Muscle of back (tissue), 13 donors: ENCODE measurements at places on chromosomes 5 and 9. TPM values are rescaled to one million over a fixed set of nuclear protein-coding genes. Genes with fewer than 3 reads are reported as not detected.

The MLANA gene
- polyA plus RNA-seq, result 1.2 TPM

The GRM6 gene
- polyA plus RNA-seq, result 0.48 TPM

The CATSPER3 gene
- polyA plus RNA-seq, result 0.36 TPM

The LCN10 gene
- 8.4 TPM for polyA plus RNA-seq

The SPINK6 gene
- not detected for polyA plus RNA-seq

The TAF11L9 gene
- polyA plus RNA-seq, result not detected

DNA sequence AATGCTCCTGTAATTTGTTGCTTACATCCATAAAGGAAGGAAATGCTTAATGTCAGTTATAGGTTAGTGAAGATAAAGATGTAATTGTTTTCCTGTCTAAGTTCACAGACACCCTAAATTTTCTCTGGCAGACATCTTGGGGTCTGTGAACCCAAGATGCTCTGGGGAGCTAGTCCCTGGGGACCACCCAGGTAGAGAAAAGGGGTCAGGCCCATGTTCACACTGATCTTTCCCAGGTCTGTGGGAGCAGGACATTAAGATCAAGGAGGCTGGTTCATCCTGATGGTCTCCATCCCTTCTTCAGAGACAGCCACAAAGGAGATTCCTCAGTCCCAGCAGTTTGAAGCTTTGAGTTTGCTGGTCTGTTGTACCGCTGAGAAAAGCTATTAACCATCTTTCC, 267.5 kb downstream of the ARHGAP26 start:
- no peak for DNase-seq

- DNase-seq, result no peak
Measured at GRCh38 chr5:83469075-83469474, 2.5 kb upstream of the VCAN start.

DNA sequence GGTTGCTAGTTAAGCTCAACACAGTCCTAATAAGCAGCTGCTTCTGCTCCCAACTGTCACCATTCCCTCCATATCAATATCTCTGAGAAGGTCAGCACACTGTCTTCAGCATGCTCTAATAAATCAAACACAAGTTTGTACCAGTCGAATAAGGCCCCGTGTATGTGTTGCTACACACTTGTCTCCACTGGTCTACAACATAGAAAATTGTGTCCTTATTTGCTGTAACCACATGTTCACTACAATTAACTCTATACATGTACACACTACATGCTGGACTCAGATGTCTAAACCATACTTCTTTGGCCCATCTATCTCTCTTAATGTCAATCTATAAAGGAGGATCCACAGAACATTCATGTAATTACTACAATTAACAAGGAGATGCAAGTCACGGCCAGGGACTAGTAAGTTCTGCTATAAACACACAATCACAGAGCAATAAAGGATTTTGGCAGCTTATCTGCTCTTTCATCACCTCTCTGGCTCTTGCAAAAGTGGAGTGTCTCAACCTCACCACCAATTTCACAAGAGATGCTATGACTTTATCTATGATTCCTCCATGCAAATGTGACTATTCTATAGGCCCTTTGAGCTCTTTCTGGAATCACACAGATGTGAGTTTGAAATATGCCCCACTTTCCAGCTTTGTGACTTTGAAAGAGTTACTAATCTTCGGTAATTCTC, 143.9 kb downstream of the SEMA5A start:
- no peak for DNase-seq

- no peak for DNase-seq
Measured at GRCh38 chr5:143183989-143184388, 219.5 kb downstream of the NR3C1 start.

DNA sequence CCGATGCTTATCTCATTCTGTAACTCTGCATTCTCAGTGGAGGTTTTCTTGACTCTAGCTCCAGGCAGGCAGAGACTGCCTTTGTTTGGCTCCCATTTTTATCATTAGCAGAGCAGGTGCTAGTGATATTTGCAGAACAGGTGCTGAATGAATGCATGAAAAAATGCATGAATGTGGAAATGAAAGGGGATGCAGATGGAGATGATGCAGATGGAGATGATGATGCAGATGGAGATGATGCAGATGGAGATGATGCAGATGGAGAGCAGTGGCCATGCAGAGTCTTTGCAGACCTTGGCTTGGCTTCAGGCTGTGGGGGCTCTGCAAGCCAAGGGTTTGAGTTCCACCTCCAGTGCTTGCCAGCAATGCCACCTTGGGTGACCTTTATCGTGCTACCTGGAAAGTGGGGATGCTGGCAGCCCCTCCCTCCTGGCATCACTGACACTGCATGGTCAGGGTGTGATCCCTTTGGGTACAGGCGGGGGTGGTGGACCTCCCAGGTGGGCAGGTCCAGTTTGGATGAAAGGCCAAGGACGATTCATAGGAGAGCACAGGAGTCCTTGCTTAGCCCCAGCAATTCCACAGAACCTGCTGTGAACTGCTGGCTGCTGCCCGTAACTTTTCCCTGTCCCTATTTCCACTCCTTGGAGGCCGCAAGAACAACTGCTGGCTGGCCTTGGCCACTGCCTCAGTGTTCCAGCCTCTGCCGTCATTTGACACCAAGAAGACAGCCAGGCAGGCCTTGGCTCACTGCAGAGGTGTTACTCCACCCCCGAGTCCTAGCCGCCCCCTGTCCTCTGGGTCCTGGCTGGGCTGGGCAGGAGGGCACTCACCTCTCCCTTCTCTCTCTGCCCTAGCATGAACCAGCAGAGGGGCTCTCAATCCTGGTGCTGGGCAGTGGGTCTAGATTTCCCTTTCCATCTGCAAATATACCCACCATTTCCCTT, 33.0 kb downstream of the ERGIC1 start:
- no peak for DNase-seq

DNA sequence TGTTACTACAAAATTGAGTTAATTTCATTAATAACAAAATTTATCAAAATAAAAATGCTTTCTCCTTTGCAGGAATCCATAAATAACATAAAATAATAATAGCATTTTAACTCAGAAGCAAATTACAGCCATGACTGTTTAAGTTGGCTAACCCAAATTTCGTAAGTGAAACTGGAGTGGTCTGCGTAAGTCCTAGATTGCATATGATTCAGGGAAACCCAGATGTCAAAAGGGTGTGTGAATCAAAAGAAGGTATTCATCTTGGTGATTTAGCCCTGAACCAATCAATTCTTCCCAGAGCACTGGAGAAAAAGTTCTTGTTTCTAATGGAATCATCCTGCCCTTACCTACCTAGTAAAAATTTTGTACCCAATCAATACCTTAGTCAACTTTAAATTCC, 547.6 kb downstream of the RAB3C start:
- no peak for DNase-seq

DNA sequence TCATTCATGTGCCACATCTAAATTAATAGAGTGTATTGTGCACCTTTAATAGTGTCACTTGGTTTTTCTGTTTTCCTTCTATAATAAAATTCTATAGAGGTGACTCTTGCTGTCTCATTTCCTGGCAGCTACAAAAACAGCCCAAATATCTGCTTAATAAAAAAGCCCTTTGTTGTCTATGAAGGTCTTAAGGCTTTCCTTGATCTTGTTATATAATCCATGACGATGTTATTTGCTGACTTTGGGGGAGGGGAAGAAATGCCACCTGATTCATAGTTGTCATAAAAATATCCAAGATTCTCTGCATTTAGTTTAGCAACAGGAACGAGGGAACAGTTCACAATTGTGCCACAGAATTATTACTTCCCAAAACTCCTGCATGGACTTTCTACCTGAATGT, 31.3 kb downstream of the CPEB4 start:
- DNase-seq, result no peak
